ENCODE measurements at places on chromosomes 11 and 22.
A peak's percentile ranks its signal among the peaks of the same experiment; 100 is the strongest.

DNA sequence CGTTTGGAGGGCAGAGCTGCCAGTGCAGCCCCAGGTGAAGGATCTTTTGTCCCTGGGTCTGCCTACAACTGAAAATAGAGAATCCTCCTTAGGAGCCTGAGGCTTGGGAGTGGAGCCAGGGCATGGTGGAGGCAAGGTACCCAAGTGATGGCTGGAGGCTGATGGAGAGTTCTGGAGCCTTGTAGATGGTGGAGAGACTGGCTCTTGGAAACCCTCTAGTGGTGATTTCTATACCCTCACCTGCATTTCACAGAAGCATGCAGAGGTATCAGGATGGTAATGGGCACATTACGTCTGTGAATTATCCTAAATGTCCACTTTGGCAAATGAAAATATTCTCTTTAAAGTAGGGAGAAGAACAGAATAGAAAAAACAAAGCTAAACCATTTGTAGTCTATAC lies 44.4 kb downstream of the INSC start:
- no peak for DNase-seq

GRCh38 chr11:61917334-61918109 lies at the start of gene RAB3IL1:
Gene RAB3IL1, minus strand, starts transcription at chr11:61917566. Its CDS starts 199 bp downstream, at chr11:61917367.
- peak; percentile 16 for DNase-seq

- peak; percentile 77 for DNase-seq
Observed at GRCh38 chr11:119361056-119361787, 14.7 kb upstream of the MFRP start.

GRCh38 chr11:45924036-45924915 lies 1.8 kb downstream of the LARGE2 start:
- DNase-seq, result no peak

- DNase-seq, result no peak
Observed at GRCh38 chr11:3942956-3943497, 87.6 kb downstream of the STIM1 start.

GRCh38 chr11:31922450-31922849 lies 111.3 kb upstream of the PAX6 start:
- no peak for DNase-seq

DNA sequence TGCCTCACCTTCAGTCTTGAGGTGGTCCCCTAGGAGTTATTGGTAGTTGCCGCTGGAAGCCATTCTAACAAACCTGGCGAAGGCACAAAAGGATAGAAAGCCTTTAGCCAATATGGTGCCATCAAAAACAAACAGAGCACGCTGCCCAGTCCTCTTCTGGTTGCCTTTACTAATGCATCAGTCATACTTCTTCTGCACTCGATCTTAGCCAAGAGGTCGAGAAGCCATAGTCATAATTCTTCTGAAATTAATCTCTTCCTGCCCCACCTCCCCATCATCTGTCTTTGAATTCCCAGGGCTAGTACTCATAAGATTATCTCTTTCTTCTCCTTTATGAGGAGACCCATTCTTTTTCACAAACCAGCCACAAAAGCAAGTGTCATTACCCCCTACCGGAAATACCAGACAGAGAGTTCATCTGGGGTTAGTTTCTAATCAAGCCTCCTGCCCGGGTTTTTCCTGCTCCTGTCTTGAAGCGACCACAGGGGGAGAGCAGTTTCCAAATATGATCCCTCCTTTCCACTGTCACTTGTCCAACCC lies 21.4 kb upstream of the EHF start:
- no peak for DNase-seq

GRCh38 chr11:86595451-86595850 lies 77.0 kb downstream of the ME3 start:
- no peak for DNase-seq

- DNase-seq, result no peak
Observed at GRCh38 chr22:36406721-36407120, 19.0 kb upstream of the MYH9 start.

DNA sequence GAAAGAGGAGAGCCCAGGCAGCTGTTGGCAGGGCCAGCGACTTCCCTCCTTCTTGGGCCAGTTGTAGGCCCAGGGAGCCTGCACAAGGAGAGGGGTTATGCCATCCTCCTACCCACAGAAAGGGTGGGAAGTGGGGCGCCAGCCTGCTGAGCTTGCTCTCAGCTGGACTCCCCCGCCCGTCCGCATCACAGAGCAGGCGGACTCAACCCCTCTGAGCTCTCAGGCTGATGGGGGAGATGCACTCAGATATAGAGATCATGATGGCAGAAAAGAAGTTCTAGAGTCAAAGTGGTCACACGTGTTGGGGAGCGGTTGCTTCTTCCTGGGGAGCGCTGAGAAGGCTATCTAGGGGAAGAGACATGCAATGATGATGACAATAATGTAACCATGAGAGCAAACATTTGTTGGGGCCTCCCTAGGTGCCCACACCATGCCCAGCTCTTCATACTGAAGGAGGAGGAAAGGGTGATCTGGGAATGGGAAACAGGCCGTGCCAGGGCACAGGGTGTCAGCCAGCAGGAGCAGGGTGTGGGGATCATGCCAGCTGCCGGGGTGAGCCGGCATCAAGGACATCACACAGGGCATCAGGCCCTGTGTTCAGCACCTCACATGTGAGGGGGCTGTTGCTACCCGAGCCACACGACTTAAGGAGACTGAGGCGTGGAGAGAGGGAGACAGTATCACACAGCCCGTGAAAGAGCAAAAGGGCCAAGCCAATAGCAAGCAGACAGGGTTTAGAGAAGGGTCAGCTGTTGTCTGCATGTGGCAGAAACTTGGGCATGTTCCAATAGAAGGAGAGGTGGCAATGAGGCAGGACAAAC lies 7.7 kb downstream of the SLC35E4 start:
- DNase-seq, result no peak

GRCh38 chr11:63779039-63779438 lies 10.5 kb upstream of the ZFTA start:
- DNase-seq, result no peak

GRCh38 chr22:38202437-38203089 lies 769 bp downstream of the MAFF start:
- DNase-seq, result peak; percentile 80

GRCh38 chr11:282630-283360 lies 4.6 kb downstream of the NLRP6 start:
- DNase-seq, result no peak

DNA sequence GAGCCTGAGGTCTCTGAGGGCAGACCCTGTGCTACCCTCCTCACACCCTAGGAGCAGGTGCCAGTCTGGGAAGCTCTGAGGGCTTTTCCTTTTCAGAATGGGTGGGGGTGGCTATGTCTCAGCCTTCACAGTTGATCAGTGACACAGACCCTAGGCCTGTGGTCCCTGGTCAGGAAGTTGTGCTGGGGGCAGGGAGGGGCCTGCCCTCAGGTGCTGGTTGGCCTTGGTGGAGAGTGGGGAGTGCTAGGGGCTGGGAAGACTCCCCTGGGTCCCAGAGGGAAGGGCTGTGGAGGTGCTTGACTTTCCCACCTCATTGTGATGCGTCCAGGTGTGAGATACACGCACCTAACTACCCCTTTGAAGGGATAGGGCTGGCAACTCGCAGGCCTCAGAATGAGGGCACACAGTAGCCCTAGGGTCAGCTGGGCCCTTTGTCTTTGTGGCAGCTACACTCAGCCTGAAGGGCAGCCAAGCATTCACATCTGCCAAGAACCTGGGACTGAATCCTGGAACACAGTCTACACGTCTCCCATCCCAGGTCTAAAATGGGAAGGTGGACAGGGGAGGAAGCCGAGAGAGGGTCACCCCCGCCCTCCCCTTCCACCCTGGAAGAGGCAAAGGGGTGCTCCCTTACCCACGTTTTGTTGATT lies 31.2 kb upstream of the ATXN10 start:
- no peak for DNase-seq

GRCh38 chr11:18794956-18795355 lies 3.4 kb upstream of the PTPN5 start:
- DNase-seq, result no peak

- no peak for DNase-seq
Observed at GRCh38 chr11:83475760-83476159, 189.6 kb upstream of the CCDC90B start.

GRCh38 chr11:1992111-1992510 lies 5.5 kb downstream of the H19 start:
- no peak for DNase-seq

- DNase-seq, result no peak
Observed at GRCh38 chr11:134997652-134998320, 585.7 kb upstream of the B3GAT1 start.

DNA sequence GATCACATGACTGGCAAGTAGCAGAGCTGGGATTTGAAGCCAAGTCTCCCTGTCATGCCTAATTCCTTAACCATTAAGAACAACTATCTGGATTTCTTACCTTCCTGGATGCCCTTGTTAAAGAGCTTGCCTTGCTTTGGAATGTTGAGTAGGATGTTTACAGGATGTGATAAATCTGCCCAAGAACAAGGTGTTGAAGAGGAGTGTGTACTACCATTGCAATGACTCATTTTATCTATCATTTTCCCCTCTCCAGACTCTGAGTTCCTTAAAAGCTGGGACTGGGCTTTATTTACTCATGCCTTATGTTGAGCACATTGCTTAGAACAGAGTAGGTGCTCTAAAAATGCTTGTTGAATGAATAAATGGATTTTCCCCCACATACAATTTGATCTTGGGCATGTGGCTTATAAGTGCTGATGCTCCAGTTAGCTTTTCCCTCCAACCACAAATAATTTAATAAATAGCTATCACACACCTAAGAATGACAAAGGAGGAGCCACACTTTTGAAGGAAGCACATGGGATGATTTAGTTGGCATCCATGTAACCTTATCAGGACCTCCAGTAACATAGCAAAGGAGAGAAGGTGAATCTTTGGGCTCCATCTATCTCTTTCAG lies 268.6 kb upstream of the SESN3 start:
- no peak for DNase-seq

- DNase-seq, result no peak
Observed at GRCh38 chr22:26570864-26571525, 18.9 kb downstream of the TPST2 start.

DNA sequence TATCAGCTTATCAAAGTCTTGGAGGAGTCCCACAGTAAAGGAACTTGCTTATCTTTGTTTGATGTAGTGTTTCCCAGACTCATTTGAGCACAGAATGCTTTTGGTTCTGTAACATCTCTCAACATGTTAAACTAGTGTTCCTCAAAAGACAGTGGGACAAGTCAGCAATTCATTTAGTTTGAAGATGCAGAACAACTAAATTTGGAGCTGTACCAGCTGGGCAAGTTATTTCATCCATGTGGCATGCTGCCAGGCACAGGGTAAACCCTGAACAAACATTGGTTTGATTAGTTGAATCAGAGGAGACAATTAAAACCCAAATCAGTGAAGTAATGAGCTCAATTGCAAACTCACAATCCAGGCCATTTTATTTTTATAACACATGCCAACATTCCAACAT lies 141.2 kb downstream of the CSNK2A3 start:
- no peak for DNase-seq

DNA sequence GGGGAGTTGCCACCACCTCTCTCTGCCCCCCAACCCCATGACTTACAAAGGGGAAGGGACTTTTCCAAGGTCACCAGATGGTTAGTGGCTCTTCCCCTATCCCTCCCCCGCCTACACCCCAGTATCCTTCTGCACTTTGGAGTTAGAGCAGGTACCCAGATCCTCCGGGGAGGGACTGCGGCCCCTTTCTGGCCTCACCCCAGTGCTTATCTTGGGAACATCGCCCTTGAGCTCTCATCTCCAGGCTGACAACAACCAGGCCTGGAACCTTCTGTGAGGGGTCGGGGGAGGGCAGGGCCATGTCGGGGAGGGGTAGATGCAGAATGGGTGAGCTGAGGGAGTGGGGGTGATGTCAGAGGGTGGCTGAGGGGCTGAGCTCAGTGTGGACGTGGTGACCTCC lies 7.5 kb upstream of the NAALADL1 start:
- DNase-seq, result no peak

GRCh38 chr11:114159320-114159719 lies 99.8 kb downstream of the ZBTB16 start:
- DNase-seq, result no peak

GRCh38 chr22:49961601-49962011 lies 1.0 kb downstream of the PIM3 start:
- peak; percentile 63 for DNase-seq

- no peak for DNase-seq
Observed at GRCh38 chr11:129973068-129973467, 29.6 kb downstream of the PRDM10 start.

DNA sequence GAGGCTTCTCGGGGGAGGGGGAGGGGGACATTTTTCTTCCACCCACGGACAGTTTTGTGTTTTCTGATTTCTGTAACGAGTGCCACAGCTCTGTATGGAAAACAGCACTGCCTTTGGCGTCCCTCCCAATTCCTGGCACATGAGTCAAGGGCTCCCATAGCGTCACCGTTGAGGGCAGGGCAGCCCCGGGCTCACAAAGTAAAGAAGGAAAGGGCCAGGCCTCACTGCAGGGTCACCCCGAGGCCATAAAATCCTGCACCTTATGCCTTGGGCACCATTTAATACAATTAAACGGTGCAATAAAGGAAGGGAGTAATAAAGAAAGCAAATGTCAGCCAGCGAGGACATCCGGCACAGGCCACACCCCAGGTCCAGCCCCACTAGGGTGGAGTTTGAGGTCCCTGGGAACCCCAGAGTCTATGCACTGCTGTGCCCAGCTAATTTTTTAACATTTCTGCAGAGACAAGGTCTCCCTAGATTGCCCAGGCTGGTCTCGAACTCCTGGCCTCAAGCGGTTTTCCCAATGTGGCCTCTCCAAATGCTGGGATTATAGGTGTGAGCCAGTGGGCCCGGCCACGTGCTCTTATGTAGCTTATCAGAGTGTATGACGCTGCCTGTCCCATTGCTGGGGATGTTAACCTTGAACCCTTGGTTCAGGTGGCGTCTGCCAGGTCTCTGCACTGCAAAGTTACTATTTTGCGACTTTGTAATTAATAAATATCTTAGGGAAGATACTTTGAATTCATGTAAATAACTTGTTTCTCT lies 13.6 kb upstream of the MUC2 start:
- DNase-seq, result no peak

DNA sequence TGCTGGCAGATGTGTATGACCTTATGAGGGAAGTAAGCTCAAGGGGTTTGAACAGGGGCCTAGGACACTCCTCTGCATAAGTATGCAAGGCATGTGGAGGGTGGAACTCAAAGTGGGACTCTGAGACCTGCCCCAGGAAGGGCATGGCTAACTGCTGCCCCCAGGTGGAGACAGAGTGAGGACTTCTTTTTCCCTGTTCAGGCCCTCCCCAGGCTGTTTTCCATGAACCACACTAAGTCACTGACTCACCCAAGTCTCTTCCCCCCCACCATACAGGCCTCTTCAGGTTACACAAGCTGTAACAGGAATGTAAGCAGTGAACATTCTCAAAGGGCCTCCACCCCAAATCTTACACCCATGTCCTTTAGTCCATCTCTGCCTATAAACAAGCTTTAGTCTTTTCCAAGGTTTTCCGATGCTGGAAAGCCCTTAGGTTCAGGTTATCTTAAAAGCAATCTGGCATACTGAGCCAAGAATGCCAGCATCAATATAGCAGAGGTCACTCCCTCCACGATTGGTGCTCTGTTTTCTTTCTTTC lies 13.1 kb downstream of the EEF1G start:
- DNase-seq, result peak; percentile 75

GRCh38 chr11:114291381-114291780 lies 4.8 kb upstream of the NNMT start:
- DNase-seq, result no peak

- no peak for DNase-seq
Observed at GRCh38 chr11:106920899-106921509, 97.3 kb downstream of the GUCY1A2 start.

- no peak for DNase-seq
Observed at GRCh38 chr11:13956988-13957387, 5.5 kb upstream of the SPON1 start.

All from activated T-cell treated with anti-CD3 and anti-CD28 coated beads, Interleukin-2, amount 50 U/mL, for 72 hours (primary cell).